ENCODE measurements at places on chromosomes 5 and 9.

DNA sequence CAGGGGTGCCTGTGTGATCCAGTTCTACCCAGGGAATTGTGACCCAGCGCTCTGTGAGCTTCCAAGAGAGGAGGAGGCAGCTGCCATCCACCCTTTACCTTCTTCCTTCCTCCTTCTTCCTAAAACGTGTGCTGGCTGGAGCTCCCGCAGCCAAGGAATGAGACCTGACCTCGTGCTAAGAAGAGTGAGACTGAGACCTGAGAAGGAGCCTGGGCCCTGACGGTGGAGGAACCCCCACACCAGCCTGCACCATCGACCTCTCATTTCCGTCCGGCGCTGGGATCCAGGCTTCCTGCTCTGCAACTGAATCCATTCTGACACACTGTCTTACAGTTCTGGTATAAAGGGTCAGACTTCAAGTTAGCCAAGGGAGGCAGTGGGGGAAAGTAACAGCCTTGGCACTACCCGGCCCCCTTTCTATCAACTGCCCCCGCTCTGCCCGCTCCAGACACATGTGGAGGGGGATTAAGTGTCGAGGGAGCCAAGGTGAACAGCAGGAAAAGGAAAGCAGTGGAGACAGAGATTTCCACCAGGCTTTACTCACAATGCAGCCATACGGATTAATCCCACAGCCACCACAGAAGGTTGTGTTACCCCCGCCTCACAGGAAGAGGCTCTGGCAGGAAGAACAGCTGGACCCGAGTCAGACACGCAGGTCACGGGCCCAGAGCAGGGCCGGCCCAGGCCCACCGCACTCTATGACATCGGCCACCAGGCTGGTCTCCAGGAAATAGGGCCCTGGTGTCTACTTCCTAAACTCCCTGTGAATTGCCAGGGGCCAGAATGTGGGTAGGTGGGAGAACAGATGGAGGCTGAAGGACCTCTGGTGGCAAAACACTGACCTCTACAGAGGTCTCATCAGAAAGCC, 15.8 kb downstream of the MGAT1 start:
- DNase-seq, result no peak

GRCh38 chr5:166695326-166695725, 1596.1 kb upstream of the WWC1 start:
- no peak for DNase-seq

DNA sequence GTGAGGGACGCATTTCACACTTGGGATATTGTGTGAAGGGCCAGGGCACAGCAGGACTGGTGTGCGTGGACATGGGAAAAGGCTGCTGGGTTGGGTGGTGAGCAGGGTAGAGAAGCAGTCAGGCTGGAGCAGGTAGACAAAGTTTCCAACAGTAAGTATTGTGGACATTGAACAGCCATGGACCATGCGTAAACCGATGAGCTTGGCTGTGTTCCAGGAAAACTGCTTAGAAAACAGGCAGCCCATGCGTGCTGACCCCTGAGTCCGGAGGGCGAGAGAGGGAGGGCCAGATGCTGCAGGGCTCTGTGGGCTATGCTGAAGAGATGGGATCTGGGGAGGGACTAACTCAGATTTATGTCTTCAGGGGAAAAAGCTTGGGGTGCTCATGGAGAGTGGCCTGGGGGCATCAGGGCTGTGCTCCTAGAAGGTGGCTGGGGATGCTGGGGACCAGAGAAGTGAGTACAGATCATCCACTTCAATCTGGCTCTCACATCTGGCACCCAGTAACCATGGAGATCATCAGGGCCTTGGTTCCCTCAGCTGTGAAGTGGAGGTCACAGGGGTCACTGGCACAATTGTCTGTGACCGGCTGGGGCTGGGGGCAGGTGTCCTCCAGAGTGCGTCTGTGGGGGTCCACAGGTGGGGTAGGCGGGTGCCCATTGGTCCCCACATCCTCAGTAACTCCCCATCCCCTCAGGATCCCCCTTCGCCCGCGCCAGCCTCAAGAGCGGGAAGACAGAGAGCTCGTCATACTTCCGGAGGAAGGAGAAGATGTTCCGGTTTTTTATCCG, 93.3 kb downstream of the CACNA1B start:
- no peak for DNase-seq

GRCh38 chr5:14148890-14149671, 5.9 kb downstream of the TRIO start:
- no peak for DNase-seq

DNA sequence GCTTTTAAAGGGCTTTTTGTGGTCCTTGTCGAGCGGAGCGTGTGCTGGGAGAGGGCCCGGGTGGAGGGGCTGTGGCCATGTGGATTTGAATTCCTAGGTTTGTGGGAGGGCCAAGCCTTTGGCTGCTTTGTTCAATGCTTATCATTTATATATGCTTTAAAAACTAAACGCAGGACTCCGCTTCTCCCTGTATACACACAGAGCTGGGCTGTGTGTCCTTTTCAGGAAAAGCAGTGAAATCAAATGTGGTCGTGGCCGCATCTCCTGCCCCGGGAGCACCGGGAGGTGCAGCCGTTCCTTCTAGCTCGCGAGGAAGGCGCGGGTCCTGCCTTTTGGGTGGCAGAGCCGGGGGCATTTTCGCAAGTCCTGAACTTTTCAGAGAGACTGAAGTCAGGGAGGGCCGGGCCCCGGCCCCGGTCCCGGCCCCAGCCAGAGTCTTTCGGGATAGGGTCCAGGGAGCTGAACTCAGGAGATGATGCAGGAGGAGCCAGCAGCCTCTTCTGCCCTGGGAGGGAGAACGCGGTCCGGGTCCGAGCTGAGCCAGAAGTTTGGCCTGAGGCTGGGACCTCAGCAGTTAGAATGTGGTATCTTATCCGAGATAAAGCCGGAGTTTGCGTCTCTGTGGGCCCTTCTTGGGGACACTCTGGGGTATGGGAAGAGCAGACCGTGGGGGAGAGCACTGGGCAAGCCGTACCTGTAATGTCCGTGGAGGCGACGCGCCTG, 158.8 kb downstream of the C9orf152 start:
- DNase-seq, result no peak

DNA sequence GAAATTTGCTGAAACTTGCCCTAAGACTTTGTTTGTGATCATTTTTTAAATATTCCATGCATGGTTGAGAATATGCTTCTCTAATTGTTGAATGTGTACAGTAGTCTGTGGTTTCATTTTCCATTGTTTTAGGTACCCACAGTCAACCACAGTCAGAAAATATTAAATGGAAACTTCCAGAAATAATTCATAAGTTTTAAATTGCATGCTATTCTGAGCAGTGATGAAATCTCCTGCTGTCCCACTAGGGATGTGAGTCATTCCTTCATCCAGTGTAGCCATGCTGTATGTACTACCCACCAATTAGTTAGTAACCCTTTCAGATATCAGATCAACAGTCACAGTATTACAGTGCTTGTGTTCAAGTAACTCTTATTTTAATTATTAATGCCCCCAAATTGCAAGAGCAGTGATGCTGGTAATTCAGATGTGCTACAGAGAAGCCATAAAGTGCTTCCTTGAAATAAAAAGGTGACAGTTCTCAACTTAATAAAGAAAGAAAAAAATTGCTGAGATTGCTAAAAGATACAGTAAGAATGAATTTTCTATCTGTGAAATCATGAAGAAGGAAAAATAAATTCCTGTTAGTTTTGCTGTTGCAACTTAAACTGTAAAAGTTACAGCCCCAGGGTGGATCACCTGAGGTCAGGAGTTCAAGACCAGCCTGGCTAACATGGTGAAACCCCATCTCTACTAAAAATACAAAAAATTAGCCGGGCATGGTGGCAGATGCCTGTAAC, 79.9 kb upstream of the FBXL17 start:
- DNase-seq, result no peak

- no peak for DNase-seq
Measured at GRCh38 chr9:84002344-84002743, 21.7 kb downstream of the RMI1 start.

DNA sequence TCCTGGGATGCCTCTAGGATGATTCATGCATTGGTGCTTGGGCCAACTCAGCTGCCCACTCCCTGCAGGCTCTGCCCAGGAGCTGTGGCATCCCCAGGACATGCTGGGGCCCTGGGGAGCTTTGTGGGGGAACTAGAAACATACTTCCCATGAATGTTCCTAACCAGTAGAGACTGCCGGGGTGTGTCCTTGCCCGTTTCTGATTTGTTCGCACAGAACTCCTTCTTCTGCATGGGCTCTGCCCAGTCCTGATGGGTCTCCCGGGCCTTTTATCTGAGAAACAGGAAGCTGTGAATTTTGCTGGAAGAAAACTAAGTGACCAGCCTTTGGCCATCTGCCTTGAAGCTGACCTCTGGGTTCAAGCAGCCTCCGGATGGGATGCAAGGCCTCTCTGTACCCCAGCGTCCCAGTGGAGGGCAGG, 71.6 kb upstream of the RNU6ATAC start:
- no peak for DNase-seq

DNA sequence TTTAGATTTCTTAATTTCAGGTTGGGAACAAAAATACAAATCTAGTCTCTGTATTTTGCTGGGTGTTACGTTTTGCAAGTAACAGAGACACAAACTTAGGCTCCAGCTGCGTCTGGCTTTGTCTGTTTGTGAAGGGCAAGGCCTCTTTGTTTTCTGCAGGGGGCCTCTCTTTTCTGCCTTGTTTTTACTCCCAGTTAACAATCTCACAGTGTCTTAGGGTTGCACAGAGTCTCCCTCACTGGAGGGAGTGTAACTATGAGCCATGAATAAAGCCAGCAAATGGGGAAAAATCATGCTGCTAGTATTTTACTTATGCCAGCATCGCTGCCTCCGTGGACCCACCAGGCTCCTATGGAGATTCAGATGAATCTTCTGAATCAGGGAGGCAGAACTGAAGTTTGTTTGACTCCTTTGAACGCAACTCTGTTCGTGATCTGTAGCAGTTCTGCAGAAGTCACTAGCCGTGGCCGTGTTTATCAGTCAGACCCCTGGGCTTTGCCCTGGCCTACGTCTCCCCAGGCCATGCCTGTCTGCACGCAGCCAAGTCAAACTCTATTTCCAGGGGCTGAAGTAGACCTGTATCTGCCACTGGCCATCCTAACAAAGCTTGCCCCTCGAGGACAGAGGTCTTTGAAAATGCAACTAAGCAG, 77.2 kb downstream of the ATP10B start:
- no peak for DNase-seq

- no peak for DNase-seq
Measured at GRCh38 chr9:94212531-94212930, 46.6 kb upstream of the ZNF169 start.

DNA sequence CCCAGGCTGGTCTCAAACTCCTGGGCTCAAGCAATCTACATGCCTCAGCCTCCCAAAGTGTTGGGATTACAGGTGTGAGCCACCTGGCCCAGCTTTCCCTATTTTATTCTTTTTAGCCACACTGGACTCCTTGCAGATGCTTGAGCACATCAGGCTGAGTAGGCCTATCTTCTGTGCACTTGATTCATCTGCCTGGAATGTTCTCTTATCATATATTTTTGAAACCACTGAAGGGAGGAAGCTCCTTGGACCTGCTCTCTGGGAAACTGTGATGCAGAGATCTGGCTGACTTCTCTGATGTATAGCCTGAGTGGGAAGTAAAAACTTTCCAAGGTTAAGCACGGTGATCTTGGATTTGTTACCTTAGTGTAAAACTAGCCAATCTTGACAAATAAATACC, 6.5 kb upstream of the MAT2B start:
- DNase-seq, result no peak

DNA sequence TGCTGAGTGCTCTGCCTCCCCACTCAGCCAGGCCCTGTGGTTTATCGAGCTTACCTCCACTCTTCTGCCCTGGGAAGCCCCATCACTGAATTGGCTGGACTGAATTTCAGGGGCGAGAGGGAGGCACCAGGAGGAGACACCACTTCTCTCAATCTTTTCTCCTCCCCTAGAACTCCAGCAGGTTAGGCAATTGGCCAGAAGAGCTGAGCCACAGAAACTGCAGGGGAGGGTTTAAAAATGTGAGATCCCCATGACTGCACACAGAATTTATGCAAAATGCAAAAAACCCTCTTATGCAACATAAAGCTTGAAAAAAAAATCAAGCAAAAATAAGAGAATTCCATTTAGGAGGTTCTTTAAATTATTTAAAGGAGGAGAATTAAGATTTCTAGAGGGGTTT, 29.9 kb downstream of the TUT7 start:
- no peak for DNase-seq

- no peak for DNase-seq
Measured at GRCh38 chr9:134590240-134591081, 51.1 kb upstream of the COL5A1 start.

GRCh38 chr9:105554042-105554441, 3.9 kb upstream of the FKTN start:
- no peak for DNase-seq

GRCh38 chr5:65760504-65761275, 38.7 kb downstream of the NLN start:
- peak; percentile 53 for DNase-seq

DNA sequence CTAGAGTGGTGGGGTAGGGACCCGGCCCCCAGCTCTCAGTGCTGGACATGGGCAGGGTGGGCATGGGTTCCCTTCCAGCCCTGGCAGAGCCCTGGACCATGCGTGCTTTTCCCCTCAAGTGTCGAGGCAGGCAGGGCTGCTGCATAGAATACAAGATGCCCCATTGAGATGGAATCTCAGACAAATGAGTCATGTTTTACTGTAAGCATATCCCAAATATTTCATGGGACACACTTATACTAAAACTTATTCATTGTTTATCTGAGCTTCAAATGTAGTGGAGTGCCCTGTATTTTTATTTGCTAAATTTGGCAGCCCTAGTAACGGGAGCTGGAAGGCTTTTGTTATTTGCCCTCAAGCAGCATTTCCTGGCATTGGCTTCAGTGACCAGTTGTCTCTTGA, 3.2 kb upstream of the RNU6ATAC start:
- no peak for DNase-seq

- DNase-seq, result no peak
Measured at GRCh38 chr5:11387382-11387781, 516.9 kb downstream of the CTNND2 start.

- no peak for DNase-seq
Measured at GRCh38 chr5:152097128-152097527, 172.5 kb upstream of the GLRA1 start.

GRCh38 chr9:71515626-71516025, 252.7 kb downstream of the CEMIP2 start:
- DNase-seq, result no peak

GRCh38 chr9:79913867-79914266, 342.1 kb downstream of the TLE4 start:
- DNase-seq, result no peak

- DNase-seq, result no peak
Measured at GRCh38 chr9:92632641-92633040, 37.3 kb downstream of the IPPK start.
